NCI-H2107 (cell line): ENCODE measurements at places on chromosomes 7 and 10.

DNA sequence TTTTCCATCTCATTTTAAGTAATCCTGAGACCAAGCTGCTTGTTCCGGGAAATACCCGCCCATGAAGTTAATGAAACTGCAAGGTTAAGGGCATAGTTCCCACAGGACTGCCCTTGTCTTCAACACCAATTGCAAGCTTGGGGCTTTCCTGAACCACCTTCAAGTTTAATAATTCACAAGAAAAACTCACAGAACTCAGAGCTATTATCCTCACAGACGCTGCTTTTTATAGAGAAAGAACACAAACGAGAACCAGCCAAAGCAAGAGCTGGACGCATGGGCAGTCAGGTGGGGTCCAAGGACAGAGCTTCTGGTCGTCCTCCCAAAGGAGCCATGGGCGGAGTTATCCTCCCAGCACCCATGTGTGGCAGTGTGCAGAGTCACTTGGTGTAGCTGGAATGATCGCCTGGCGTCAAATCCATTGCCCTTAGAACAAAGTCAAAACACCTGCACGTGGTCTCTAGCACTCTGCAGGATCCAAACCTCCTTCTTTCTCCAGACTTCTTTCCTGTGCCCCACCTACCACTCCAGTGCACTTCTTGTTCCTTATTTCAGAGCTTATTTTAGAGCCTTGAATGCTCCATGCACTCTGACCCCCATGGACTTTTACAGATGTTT, 56.7 kb downstream of the SNX10 start:
- no peak for DNase-seq

- DNase-seq, result no peak
Measured at GRCh38 chr7:135747366-135747765, 1.2 kb downstream of the FAM180A start.

- no peak for DNase-seq
Measured at GRCh38 chr7:44535348-44536064, 5.6 kb downstream of the NPC1L1 start.

DNA sequence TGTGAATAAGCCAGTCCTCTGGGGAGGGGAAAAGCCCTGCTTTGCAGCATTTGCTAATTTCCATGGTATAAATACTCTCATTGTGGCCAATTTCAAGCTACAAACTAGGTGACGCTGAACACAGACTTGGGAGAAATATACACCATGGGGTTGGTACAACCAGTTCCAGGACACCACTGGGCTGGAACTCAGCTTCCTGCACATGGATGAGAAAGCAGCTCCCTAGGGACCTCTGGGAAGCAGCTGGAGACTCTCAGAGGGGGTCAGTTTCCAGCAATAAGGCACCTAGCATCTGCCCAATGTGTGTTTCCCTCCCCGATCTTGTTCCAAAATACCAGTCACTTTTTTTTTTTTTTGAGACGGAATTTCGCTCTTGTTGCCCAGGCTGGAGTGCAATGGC, 56.8 kb upstream of the WDR11 start:
- no peak for DNase-seq

- no peak for DNase-seq
Measured at GRCh38 chr10:103652599-103653281, 159.2 kb downstream of the NEURL1 start.

GRCh38 chr10:101559596-101560297, 28.3 kb downstream of the POLL start:
- no peak for DNase-seq
